Fibroblast of skin of scalp (primary cell): ENCODE measurements at places on chromosomes 13 and 19.

GRCh38 chr13:43307921-43308433 is 284.6 kb downstream of the DNAJC15 start:
- peak; percentile 96 for DNase-seq

GRCh38 chr19:11191273-11191755 is 6.0 kb downstream of the KANK2 start:
- DNase-seq = peak; percentile 77

DNA sequence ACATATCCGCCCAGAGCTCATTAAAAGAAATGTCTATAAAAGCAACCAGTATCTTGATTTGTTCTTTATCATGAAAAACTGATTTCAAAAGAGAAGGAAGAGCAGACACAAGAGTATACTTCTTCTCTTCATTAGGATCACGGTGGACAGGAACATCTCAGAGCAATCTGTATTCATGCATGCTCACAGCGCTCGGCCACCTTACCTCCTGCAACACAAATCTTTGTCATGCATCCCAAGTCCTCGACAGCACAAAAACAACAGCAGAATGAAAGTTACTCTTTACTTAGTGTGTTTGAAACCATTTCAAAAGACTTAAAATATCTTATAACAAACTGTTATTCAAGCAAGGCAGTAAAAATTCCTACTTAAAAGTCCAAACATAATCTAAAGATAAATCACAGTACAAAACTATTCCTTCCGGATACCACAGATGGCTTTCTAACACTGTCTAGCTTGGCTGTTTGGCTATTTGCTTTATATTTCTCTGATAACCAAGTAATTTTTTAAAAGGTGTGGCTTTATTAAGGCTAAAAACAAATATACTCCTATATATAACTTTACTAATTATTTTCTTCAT is 174.5 kb downstream of the TBC1D4 start:
- no peak for DNase-seq

GRCh38 chr13:50123515-50123861 is 108.2 kb downstream of the KCNRG start:
- no peak for DNase-seq

DNA sequence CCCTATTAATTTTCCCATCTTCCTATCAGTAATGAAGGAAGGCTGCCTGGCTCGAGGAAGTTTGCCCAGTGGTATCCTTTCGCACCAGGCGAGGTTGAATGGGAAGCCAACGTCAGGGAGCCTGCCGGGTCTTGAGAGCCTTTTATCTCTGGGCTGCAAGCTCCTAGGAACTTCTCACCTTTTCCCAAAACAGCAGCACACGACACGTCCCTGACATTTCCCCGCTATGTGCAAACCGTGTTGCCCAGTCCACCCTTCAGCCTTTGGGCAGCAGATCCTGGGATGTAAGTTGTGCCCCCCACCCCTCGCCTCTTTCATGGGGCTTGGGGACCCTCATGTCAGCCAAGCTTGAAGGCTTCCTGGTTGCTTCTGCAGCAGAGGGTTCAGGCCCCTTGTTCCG is 179.1 kb downstream of the ZNF536 start:
- no peak for DNase-seq

DNA sequence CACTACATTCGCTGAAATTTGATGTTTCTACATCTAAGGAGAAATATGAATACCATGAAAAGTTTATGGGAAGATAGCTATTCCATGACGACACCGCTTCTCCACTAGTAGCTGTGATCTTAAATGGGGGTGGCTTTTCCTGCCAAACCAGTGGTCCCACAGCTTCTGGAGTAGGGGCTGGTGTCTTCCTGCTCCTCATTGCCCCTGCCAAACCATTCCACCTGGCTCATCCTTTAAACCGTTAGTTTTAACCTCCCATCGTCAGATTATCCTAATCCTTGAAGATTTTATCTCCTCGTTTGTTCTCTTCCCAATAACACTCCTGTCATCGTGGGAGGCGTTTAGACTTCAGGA is 568 bp upstream of the ZNF230 start:
- DNase-seq = peak; percentile 14

GRCh38 chr19:14022469-14022868 is 5.5 kb upstream of the RLN3 start:
- DNase-seq = peak; percentile 20

- DNase-seq = no peak
These were observed 394.7 kb upstream of the DACH1 start for GRCh38 chr13:72261732-72262131.

- peak; percentile 25 for DNase-seq
These were observed 1.9 kb downstream of the TSHZ3 start for GRCh38 chr19:31347354-31347753.

DNA sequence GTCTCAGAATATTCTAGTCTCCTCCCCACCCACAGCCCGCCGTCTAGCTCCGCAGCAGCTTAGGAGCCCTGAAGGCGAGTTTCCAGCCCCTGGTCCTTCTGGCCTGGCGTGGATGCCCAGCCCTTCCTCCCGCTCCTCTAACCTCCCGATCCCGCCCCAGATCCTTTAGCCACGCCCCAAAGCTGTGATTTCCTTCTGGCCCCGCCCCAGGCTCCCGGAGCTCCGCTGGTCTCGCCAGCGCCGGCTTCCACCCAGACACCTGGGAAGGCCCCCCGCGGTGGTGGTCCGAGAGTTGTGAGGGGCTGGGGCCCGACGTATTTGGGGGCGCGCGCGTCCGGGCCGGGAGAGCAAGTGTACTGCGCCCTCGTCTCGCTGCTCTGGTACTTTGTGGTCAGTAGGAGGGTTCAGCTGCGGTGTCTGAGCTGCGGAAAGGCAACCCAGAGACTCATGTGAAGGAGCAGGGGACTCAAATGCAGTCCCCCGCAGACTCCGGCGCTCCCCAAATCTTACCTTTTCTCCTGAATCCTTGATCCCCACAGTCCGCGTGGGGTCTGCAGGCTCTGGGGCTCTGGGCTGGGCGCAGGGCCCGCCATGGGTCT is at the start of gene CGB7:
TSS of gene CGB7 (minus strand) at position 114 of the 599 bp plus-strand sequence. CDS start 2,374 bp downstream, outside the sequence.
- peak; percentile 61 for DNase-seq

DNA sequence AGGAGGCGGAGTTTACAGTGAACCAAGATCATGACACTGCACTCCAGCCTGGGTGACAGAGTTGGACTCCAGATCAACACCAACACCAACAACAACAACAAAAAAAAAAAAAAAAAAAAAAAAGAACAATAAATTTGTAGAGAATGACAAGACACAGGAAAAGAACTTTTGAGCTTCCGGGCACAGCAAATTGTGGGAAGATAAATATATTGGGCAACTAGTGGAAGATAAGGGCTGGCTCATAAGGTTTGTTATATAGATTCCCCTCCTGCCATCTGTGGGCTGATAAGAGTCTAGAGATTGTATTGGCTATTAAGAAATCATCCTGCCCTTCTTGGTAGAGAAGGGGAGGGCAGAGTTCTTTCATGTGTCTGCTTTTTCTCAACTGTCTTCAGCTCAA is 33.1 kb upstream of the CYP2S1 start:
- DNase-seq = no peak

DNA sequence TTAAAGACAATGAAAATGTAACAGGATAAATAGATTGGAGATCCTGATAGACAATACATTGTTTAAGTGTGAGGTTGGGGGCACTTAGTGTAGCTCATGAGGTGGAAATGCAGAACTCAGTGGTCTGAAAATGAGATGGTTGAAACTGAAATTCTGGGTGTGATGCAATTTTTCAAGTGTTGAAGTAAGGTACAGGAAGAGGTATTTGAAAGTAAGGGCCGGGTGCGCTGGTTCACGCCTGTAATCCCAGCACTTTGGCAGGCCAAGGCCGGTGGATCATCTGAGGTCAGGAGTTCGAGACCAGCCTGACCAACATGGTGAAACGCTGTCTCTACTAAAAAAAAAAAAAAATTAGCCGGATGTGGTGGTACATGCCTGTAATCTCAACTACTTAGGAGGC is 113.0 kb downstream of the UFM1 start:
- no peak for DNase-seq

DNA sequence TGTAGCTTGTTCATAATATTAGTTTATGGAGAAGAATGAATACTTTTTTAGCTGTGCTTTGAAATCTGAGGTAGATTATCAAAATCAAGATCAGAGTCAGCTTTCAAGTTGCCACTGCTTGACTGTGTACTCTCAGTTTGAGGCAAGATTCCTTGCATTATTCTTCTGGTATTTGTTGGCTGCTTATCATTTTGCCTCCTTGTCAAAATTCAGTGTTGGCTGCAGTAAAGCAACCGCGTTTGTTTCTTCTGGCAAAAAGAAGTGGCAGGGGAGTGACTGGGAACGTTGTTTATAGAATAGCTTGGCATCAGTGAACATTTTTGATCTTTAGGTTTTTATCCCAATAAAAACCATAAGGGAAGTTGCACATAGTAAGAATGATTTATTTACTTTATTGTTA is 419.3 kb upstream of the GPC6 start:
- DNase-seq = peak; percentile 52

- peak; percentile 37 for DNase-seq
These were observed 4.8 kb upstream of the ATF5 start for GRCh38 chr19:49924004-49924880.

DNA sequence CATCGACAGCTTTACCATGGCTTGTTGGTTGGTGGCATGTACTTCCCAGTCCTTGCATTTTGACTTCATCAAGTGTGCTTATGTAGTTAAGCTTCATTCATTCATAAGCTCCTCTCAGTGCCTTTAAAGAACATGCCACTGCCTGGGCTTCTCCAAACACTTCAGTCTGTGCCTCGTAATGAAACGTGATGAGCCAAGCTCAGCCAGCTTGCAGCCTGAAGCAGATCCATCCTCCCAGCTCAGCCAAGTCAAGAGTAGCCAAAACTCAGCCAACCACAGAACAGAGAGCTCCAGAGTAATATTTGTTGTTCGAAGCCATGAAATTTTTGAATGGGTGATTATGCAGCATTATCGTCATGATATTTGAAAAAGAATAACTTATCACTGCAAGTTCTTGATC is 989.7 kb downstream of the EFNB2 start:
- no peak for DNase-seq

GRCh38 chr19:51793994-51794393 is 963 bp upstream of the FPR3 start:
- no peak for DNase-seq

GRCh38 chr13:106533943-106534638 is 1.4 kb downstream of the EFNB2 start:
- peak; percentile 83 for DNase-seq

DNA sequence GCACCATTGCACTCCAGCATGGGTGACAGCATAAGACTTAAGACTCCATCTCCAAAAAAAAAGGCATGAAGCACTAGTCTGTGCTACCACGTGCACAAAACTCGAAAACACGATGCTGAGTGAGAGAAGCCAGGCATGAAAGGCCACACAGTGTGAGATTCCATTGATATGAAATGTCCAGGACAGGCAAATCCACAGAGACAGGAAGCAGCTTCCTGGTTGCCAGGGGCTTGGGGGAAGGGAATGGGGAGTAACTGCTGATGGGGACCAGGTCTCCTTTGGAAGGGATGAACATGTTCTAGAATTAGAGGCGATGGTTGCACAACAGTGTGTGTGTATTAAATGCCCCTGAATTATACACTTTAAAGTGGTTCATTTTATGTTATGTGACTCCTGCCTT is 15.9 kb upstream of the JUND start:
- peak; percentile 60 for DNase-seq

DNA sequence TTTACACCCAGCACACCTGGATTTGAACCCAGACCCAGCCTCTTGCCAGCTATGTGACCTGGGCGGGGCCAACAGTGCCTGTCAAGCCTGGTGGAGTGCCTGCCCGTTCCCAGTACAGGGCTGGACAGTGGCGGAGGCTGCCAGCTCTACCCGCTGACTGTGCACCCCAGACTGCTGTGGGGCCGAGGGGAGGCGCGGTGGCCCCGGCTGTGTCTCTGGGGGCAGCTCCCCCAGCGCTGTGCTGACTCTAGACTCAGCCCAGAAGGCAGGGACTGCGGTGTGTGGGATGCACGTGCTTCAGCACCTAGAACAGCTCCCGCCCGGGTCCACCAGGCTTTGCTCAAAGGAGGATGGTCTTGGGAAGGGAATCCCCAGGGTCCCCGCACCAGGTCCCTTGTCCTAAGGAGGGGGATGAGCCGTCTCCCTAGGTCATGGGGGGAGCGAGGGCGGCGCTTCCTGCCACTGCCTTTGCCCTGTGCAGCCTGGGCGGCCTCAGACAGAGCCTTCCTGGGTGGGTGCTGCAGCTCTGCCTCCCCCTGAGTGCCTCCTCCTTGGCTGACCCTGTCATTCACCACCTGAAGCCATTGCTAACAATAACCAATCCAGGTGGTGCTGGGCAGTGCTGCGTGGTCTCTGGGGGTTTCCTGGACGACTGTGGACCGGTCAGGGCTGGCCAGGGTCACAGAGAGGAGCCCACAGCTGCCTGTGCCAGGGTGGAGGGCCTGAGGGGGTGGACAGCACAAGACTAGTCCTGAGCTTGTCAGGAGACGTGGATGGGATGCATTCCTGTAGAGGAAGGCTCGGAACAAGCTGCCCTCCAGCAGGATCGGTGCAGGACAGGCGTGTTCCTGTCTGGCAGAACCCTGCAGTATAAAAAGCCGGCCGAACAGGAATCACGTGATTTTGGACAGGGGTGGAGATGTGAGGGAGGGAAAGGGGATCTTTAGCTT is 18.6 kb downstream of the TMEM255B start:
- peak; percentile 31 for DNase-seq

GRCh38 chr13:40116008-40116407 is 460.5 kb downstream of the COG6 start:
- DNase-seq = peak; percentile 18

- DNase-seq = peak; percentile 14
These were observed 381.1 kb downstream of the LIG4 start for GRCh38 chr13:107834281-107834680.

DNA sequence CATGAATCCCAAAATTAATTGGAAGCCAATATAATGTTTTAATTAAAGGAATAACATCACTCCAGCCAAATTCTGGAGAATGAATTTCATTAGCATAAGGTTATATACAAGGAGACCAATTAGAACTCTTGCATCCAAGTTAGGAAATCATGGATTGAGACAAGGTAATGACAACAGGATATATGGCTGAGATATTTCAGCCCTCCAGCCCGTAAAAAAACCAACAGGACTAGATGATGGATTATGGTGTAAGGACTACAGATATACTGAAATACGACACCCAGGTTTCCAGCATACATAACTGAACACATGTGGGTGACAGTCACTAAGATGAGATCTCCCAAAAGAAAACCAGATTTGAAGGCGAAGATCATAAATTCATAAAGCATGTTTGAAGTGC is 56.5 kb downstream of the TSC22D1 start:
- DNase-seq = no peak

- no peak for DNase-seq
These were observed 1110.0 kb upstream of the PCDH20 start for GRCh38 chr13:62525652-62526051.
